Effector memory CD8-positive, alpha-beta T cell (primary cell): ENCODE measurements at places on chromosomes 7 and 10.

- DNase-seq: no peak
Observed at GRCh38 chr10:944034-944831, 12.7 kb upstream of the LARP4B start.

DNA sequence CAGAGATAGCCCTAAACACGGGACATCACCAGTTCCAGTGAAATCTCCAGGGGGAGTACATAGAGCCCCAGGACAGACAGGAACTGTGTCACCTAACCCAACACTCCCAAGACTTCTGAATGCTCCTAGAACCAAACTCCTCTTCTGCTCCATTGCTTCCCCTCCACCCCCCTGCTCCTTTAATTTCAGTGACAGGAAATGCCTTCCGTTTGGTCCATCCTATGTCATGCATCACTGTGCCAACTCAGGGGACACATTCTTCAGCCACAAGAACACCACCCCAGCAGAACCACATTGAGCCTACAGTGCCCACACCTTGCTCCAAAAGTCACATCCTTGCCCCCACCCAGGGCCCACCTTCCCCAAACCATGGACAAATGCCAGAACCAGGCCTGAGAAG lies 100.5 kb downstream of the KCNMA1 start:
- DNase-seq: no peak

- DNase-seq: no peak
Observed at GRCh38 chr7:1883834-1884582, 213.9 kb downstream of the ELFN1 start.

DNA sequence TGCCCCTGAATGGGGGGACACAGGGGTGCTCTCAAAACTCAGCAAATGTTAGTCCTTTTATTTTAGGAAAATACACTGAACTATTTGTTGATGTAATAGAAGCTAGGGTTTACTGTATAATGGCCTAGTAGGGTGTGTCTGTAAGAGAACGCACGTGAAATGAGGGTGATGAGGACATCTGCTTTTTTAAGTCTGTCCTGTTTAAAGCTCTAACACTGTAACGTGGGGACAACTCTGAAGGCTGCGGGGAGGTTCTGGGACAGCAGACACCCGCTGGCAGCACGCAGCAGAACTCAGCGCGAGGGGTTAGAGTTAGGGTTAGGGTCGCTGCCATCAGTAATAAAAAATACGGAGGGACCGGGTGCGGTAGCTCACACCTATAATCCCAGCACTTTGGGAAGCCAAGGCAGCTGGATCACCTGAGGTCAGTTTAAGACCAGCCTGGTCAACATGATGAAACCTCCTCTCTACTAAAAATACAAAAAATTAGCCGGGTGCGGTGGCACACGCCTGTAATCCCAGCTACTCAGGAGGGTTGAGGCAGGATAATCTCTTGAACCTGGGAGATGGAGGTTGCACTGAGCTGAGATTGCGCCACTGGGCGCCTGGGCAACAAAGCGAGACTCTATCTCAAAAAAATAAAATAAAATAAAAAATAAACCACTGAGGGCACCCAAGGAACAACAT lies 98.0 kb downstream of the CTBP2 start:
- DNase-seq: no peak

DNA sequence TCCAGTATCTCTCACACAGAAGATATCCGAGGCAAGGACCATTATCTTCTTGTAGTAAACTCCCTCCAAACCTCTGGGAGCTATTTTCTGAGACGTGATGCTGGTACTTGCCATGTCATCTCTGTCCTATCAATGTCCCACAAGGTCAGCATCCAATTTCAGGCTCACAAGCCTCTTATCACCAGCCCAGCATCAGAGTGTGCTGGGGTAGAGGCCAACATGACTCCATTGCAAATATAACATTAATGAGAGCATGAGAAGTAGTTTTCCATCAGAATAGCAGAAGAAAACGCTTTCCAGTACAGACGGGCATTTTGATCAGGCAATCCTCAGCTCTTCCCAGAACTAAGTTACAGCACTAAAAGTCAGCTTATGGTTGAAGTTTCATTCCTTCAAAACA lies 5.6 kb downstream of the MORN4 start:
- DNase-seq: no peak

GRCh38 chr7:48782511-48782910 lies 141.8 kb upstream of the CDC14C start:
- DNase-seq: no peak

GRCh38 chr7:41501006-41501405 lies 201.9 kb downstream of the INHBA start:
- no peak for DNase-seq

- no peak for DNase-seq
Observed at GRCh38 chr7:2792235-2792634, 51.9 kb downstream of the GNA12 start.

DNA sequence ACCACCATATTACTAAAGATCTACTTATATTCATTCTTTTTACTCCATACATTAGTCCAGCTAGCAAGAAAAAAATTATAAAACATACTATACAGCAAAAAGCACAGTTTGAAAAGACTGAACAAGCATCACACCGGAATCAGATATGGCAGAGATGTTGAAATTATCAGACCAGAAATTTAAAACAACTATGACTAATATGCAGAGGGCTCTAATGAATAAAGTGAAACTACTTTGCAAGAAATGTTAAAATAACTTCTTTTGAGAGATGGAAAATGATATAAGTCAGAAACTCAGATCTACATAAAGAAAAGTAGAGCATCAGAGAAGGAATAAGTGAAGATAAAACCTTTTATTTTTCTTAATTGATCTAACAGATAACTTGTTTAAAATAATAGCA lies 50.9 kb downstream of the SGCE start:
- DNase-seq: no peak

DNA sequence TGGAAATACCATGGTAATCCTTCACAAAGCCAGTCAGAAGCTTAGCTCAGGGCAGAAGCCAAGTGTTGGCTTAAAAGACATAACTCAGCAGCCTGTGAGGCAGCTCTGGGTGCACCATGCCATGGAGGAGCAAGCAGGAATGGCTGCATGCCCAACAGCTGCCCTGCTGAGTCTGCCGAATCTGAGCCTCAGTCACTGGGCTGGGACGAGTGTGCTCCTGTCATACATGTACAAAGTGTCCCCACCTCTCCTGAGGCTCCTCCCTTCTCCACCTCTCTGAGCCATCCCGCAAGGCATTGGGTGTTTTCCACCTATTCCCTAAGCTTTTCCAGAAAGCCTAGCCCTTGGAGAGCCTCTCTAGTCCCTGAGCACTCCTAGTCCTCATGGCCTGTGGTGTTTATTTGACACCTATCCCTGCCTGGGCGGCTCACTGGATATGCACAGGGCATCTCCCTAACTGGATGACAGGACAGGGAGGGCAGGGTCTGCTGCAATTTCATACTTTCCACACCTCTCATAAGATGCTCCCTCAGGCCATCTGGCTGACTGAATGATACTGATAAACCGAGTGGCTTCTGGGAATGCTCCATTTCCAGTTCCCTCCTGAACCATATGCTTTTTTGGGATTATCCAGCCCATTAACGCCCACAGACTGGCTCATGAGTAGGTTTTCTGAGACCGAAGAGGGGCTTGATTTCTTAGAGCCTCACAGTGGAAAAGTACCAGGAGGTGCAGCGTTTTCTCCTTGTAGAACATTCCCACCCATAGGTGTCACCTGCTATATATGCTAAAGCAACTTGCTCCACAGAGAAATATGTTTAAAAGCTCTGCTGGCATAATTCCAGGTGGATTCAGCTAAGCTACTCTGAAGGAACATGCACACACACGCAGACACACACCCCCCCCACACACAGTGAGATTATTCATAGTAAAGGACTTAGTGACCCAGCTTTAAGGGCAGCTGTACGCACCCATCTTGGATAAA lies 199.3 kb downstream of the SNX10 start:
- DNase-seq: no peak

DNA sequence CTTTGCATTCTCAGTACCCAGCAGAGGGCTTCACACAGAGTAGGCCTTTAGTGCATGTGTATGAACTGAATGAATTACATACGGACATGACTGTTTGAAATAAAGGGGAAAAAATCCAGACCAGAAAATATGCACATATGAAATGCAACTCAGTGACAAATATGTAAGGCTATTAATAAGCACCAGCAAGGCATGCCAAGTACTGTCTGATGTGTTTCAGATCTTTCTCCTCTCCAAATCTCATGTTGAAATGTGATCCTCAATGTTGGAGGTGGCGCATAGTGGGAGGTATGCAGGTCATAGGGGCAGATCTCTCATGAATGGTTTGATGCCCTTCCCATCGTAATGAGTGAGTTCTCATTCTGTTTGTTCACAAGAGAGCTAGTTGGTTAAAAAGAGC lies 87.3 kb upstream of the TOMM7 start:
- DNase-seq: no peak

- DNase-seq: no peak
Observed at GRCh38 chr7:104903044-104903443, 111.0 kb upstream of the KMT2E start.

DNA sequence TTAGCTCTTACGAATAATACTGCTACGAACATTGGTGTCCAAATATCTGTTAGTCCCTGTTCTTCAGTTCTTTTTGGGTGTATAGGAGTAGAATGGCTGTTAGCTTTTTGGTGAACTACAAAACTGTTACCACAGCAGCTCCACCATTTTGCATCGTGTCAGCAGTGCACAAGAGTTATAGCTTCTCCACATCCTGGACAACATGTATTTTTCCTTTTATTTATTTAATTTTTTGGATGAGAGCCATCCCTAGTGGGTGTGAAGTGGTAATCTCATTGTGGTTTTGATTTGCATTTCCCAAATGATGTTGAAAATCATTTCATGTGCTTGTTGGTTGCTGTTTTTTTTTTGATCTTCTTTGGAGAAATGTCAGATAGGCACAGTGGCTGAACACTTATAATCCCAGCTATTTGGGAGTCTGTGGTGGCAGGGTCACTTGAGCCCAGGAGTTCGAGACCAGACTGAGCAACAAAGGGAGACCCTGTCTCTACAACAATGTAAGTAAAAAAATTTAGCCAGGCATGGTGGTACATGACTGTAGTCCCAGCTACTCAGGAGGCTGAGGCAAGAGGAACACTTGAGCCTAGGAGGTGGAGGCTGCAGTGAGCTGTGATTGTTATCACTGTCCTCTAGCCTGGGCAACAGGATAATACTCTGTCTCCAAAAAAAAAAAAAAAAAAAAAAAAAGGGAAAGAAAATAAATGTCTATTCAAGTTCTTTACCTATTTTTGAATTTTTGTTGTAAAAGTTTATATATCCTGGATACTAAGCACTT lies 31.7 kb downstream of the TRIM24 start:
- DNase-seq: no peak

DNA sequence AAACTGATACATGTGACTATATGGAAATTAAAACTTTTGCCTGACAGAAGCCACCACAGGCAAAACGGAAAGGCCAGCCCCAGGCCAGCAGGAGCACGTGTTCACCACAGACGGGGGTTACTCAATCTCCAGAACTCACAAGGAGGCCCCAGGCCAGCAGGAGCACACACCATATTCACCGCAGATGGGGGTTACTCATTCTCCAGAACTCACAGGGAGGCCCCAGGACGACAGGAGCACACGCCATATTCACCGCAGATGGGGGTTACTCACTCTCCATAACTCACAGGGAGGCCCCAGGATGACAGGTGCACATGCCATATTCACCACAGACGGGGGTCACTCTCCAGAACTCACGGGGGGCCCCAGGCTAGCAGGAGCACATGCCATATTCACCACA lies 61.5 kb downstream of the NKX6-2 start:
- no peak for DNase-seq

GRCh38 chr7:102721-103120 lies 89.7 kb upstream of the FAM20C start:
- DNase-seq: no peak

DNA sequence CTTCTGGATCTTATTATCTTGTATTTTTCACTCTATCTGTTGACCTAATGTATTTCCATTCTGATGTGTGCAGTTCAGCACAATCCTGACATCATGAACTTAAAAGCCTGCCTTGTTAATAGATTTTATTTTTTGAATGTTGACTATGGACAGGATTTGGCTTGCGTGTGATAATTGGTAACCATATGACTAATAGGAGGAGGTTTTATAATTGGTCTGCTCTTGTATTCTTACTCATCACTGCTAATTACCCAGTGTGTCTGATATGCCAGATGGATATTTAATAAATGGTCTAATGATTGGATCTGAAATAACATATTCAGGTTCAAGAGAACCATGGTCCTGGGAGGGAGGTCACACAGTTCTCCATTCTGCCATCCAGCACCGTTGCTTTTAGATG lies 45.9 kb downstream of the MTURN start:
- DNase-seq: no peak

GRCh38 chr10:43891241-43891640 lies 242.6 kb upstream of the ZNF32 start:
- DNase-seq: no peak

- no peak for DNase-seq
Observed at GRCh38 chr7:35520810-35521625, 173.9 kb downstream of the HERPUD2 start.

GRCh38 chr7:117435475-117436043 lies 8.3 kb upstream of the ASZ1 start:
- DNase-seq: no peak

GRCh38 chr7:35681231-35682029 lies 13.5 kb downstream of the HERPUD2 start:
- DNase-seq: no peak

- no peak for DNase-seq
Observed at GRCh38 chr7:107315716-107316220, 147.0 kb downstream of the HBP1 start.

GRCh38 chr7:10874666-10875065 lies 99.0 kb upstream of the PHF14 start:
- no peak for DNase-seq

GRCh38 chr7:37669818-37670217 lies 13.7 kb upstream of the GPR141 start:
- DNase-seq: no peak

- no peak for DNase-seq
Observed at GRCh38 chr10:61135276-61135721, 191.3 kb upstream of the RHOBTB1 start.

DNA sequence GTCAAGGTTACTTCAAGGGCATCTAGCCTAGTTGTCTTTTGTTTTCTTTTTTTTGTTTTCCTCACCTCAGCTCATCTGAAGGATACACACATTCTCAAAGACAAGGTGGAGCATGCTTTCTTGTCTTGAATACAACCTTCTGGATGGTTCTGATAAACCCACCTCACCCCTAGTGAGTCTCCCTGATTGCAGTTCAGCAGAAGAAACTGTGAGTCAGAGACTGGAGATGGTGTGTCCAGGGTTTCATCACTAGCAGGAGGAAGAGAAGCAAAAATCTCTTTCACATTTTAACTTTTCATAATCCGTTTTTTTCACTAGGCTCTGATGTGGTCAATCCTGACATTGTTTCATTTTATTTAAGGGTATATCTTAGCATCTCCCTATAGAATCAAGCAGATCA lies 143.0 kb upstream of the NRBF2 start:
- no peak for DNase-seq

GRCh38 chr10:96664563-96664962 lies 55.8 kb downstream of the PIK3AP1 start:
- no peak for DNase-seq

GRCh38 chr7:156793334-156793733 lies 99.6 kb downstream of the LMBR1 start:
- no peak for DNase-seq
